ENCODE measurements at places on chromosomes 6 and 20.

DNA sequence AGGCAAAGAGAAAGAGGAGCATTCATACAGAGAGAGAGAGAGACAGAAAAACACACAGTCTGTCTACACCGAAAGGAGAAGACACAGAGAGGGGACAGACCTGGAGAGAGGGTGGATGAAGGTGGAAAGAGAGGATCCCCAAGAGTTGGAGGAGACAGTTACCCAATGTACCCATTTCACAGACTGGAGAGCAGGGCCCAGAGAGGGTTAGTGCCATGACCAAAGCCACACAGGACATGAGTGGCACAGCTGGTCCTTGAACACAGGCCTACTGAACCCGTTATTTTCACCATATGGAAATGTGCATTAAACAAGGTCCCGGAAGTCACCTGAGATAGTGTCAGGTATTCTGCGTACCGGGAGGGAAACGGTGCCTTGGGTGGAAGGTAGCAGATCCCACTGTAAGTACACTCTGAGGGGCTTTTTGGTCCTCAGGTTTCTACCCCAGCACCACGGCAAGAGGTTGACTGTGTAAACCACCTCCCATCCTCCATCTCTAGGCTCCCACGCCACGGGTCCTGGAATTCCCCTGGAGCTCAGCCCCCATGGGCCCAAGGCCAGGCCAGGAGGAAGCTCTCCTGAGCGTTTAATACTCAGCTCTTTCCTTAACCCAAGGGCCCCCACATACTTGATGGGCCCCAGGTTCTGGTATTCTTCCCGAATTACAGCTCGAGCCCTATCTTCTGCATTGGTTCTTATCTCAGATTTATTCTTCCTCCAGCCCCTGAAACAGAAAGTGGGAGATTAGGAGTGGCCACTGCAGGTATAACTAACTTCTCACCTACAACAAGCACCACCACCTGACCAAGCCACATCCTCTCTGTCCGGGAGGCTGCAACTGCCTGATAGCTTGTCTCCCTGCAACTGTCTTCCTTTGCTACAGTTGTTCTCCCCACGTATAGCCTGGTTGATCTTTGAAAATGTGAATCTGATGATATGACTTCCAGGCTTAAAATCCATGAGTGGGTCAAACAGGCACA is 38.4 kb upstream of the OCSTAMP start:
- no peak for DNase-seq

- no peak for DNase-seq
Measured at GRCh38 chr6:156197513-156197912, 579.7 kb upstream of the ARID1B start.

GRCh38 chr20:56690531-56691175 is 61.5 kb downstream of the TFAP2C start:
- DNase-seq = no peak

GRCh38 chr6:105137388-105137787 is 42.4 kb downstream of the POPDC3 start:
- DNase-seq = no peak

GRCh38 chr6:36141961-36142360 is 11.6 kb downstream of the MAPK13 start:
- no peak for DNase-seq

DNA sequence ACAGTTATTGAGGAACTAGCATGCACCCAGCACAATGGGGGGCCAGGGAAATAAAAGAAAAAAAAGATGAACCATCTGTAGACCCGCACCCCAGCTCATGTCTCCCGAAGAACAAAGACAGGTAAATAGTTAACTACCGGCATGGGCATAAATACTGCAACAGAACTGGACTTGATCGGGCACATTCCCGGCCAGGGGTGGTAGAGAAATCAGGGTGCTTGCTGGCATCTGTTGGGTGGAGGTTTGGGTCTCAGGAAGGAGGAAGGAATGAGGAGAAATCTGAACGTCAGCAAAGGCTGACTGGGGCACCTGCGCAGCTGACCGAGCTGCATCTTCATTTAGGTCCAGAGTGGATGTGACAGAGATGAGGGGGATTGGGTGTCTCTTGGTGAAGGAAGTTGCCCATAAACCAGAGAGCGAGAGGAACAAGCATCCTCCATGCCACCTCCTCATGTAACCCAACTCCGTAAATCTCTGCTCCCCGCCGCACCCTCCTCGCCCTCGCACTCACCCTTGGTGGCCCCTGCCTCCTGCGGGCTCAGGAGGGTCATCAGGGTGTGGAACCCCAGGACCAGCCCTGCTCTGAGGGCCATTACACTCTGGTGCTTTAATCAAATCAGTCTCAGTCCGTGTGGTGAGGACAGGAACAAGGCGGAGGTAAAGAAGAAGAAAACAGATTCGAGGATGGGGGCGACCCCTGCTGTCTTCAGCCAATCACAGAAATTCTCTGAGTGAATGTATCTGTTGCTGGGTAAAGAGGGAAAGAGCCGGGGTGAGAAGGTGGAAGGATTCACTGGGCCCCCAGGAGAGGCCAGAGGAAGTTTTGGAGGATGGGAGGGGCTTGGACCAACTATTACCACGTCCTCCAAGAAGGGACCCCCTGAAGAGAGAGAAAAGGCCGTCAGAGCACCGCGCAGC is at the start of gene HLA-DOA:
TSS of gene HLA-DOA (minus strand) at position 648 of the 918 bp plus-strand sequence.
- no peak for DNase-seq

DNA sequence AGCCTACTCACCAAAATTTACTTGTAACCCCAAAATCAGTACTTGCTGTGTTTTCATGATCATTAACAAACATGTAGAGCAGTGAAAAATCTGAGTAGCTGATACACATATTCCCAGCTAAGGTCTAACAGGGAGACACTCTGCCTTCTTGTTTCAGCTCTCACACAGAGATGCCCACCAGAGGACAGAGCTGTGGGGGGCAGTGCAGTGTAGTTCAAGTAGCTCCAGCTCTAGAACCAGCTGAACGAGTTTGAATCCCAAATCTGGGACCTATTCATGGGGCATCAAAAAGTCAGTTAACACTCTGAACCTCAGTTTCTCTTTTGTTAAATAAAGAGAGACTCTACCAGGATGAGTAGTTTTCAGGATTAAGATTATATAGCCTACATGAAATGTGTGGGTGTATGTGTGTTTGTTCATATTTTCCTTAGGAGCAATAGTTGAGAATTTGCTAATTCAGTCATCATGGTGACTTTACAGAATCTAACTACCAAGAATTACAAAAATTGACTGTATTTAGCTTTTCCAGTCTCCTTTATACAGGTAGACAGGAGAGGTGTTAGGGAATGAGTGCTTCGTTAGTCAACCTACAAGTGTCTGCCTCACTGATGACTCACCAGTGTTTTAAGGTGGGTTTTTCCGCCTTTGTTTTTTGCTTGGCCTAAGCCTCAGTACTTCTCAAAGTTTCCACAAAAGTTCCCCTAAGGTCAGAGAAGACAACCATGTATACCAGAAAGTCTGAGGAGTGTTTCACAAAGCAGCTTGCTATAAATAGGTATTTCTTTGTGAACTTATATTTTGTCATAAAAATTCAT is 164.0 kb upstream of the RUNX2 start:
- DNase-seq = peak; percentile 7

DNA sequence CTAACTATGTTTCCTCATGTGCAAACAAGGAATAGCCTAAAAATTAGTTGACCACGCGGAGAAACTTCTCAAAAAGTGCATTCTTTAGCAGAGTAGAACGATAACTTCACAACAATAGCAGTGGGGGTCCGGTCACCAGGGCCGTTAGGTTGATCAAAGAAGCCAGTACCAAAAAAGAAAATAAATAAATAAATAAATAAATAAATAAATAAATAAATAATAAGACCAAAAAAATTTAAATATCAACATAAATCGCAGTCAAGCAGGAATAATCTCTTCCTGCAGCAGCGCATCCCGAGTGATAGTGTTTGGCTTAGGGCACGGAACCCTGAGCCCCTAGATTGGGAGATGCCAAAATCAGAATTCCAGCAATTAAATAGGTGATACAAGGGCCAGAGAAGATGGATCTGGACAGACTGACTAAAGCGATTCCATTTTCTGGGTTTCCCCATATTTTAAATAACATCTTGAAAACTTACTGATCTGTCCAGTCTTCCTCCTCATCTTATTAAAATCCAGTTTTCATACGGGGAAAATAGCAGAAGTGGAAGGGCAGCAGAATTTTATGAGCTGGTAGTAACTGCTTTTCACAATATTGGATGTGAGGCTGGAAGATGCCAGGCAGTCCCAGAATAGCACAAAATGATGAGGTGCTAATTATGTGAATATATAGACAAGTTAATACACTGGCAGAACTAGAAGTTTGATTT is 4.4 kb upstream of the OLIG3 start:
- no peak for DNase-seq

- no peak for DNase-seq
Measured at GRCh38 chr6:156634048-156634447, 143.1 kb upstream of the ARID1B start.

DNA sequence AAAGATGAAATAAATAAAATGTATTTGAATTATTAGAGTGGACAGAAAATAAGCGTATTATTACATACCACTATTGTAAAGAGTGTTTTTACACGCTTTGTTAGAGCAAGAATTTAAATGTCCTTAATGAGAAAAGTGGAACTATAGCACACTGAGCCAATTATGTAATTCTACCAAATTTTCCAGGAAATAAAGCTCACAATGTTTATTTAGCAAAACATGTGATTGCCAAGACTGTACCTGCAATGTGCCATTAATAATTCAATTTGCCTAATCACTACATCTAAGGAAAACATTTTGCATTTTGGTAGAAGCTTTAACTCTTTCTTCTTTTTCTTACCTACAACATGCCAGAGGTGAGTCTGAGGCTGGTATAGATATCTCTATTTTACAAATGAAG is 58.7 kb upstream of the PHACTR1 start:
- no peak for DNase-seq

- no peak for DNase-seq
Measured at GRCh38 chr20:44051661-44052000, 135.4 kb downstream of the JPH2 start.

DNA sequence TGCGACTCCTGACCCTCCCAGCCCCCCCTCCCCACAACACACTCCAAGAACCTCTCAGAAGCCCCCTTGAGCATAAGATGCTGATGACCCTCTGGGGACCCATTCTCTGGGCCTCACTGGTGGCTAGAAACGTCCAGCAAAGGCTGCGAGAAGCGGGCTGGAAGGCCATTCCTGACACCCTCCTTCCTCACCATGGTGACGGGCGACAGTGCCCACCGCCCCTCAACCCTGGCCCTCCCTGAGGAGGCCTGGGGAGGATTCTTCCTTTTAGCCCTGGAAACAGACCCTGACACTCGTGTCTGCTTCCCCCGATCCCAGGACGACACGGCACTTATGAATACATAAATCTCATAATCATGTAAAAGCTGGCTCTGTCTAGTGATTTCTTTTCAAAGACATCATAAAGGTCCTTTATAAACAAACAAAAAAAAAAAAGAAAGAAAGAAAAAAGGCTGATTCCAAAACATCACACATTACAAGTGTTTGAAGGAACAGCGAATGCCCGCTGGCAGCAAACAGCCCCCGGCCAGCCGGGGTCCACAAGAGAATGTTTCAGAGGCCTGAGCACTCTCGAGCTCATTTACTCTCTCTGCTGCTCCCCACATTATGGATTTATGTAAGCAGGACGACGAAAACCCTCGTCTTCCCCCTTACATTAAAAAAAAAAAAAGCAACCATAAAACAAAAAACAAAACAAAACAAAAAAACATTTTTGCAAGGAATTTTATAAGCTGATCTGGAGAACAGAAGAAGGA is 40.7 kb downstream of the PREX1 start:
- DNase-seq = no peak

- no peak for DNase-seq
Measured at GRCh38 chr6:313087-313486, 20.8 kb downstream of the DUSP22 start.

GRCh38 chr6:104788400-104788799 is 71.3 kb downstream of the HACE1 start:
- DNase-seq = no peak

DNA sequence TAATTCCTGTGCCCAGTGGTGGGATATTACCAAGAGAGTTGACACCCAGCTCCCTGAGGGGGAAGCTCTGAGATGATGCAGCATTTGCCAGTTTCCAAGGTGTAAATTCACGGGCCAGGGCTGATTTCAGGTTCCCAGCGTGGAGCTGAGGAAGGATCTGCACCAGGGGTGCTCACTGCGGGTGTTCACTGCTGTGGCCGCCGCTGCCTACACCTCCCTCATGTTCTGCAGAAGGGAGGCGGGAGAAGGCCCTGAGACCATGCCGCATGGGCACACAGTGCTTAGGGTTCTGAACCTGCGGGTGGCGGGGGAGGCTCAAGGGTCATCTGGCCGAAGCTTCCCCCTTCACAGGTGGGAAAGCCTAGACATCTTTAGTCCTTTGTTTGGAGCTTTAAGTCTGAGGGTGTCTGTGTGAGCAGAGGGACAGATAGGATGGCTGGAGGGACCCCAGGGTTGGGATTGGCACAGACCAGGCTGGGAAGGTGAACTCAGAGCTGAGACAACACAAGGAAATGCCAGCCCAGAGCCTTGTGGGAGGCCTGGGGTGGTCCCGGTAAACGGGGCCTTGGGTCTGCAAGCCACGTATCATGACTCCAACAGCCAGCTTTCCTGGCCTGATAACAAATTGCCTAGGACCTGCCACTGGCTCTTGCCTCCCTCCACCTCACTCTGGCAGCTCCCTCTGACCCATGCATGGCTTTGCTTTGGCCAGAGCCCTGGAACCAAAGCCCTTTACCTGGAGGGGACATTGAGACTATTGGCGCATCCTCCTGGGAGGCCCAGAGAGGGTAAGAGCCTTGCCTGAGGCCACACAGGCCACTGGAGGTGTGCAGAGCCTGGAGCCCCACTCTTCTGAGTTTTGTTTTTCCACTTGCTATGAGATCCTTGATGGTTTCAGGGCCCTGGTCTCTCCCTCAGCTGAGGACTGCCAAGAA is 40.4 kb downstream of the SYNJ2 start:
- DNase-seq = no peak

GRCh38 chr20:43960231-43960630 is 45.6 kb downstream of the TOX2 start:
- no peak for DNase-seq

- no peak for DNase-seq
Measured at GRCh38 chr20:18585134-18585533, 2.7 kb upstream of the DTD1 start.

GRCh38 chr6:137951064-137951597 is 84.1 kb downstream of the TNFAIP3 start:
- DNase-seq = no peak

DNA sequence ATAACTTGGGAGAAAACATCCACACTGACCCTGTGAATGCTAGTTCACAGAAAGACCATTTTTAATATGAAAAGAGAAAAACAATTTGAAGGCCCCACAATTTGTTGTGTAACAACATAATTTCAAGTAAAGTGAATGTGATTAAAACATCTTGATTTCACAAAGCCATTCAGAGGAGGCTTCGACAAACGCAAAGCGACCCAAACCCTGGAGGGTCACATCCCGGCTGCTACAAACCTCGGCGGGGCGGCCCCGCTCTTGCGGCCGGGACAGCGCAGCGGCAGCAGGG is 14.0 kb downstream of the FOXC1 start:
- DNase-seq = no peak

DNA sequence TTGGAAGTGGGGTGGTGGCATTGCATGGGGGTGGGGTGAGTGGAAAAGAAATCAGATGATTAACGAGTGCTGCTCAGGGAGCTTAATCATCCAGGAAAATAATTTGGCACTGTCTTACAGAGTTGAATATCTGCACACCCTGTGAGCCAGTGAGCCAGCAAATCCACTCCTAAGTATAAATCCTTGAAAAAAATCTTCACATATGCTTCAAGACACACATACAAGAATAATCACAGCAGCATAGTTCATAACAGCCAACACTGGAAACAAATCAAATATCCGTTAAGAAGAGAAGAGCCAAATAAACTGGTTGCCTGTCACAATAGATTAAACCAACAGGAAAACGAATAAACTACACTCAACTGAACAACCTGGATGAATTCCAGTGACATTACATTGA is 62.8 kb downstream of the SAMD3 start:
- no peak for DNase-seq

All from activated T-helper 1 cell treated with anti-CD3 and anti-CD28 coated beads, Interleukin-2, amount 50 U/mL, for 16 hours (primary cell).